ENCODE measurements at places on chromosomes 1 and 21.

GRCh38 chr1:96178053-96178452 is 543.5 kb upstream of the PTBP2 start:
- no peak for DNase-seq

GRCh38 chr1:229065613-229066012 is 205.3 kb upstream of the RAB4A start:
- no peak for DNase-seq

DNA sequence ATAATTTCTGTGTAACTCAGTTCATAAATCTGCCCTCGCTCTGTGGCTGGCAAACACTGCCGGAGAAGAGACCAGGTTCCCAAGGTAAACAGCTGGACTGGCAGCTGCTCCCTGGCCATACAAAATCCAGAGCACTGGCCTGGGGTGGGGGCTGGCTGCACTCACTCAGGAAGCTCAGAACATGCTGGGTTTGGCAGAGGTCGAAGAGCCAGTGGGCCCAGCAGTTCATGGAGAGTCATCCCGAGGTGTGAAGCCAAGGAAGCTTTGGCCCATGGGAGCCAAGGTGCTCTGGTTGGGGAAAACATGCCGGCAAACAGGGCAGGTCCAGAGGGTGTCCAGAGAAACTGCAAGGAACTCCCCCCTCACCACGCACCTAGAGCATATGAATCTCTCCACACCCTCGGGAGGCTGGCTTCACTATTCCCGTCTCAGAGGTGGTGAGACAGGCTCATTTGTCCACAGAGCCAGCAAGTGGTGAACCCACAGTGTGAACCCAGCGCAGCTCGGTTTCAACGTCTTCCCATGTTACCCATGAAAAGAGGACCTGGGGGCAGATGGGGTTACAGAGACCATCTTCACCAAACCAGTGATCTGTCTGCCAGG is 102.4 kb downstream of the DMRTB1 start:
- no peak for DNase-seq

- DNase-seq, result no peak
Measured at GRCh38 chr1:53822931-53823330, 15.2 kb downstream of the NDC1 start.

DNA sequence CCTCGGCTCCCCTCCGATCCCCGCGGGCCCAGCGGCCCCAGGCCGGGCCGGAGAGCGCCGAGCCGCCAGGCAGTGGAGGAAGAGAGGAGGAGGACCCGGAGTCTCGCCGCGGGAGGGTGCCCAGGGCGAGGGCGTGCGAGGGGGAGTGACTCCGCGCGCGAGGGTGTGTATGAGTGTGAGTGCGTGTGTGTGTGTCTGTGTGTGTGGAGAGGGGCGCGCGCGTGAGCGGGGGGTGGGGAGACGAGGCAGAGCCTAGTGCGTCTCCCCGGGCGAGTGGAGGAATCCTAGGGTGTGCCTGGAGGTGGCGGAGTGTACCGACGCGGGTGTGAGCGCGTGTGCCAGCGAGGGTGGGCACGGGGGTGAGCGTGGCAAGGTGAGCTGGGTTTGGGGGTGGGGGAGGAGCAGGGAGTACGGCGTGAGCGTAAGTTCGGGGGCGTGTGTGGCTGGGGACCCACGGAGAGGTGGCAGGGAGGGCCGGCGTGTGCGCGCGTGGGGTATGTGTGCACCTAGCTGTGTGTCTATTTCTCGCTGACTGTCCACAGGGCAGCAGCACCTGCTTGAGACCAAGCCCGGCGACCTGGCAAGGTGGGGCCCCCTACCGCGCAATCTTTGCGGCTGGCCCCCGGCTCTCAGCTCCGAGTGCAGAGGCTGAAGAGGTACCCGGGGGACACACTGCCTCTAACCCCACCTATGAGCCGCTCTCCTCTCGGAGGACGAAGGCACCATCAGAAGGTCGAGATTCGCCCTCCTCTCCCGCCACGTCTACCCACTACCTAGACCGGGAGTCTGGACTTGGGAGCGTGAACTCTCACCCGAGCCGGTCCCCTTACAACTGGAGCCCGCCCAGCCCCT is 784 bp upstream of the KCND3 start:
- peak; percentile 5 for DNase-seq

DNA sequence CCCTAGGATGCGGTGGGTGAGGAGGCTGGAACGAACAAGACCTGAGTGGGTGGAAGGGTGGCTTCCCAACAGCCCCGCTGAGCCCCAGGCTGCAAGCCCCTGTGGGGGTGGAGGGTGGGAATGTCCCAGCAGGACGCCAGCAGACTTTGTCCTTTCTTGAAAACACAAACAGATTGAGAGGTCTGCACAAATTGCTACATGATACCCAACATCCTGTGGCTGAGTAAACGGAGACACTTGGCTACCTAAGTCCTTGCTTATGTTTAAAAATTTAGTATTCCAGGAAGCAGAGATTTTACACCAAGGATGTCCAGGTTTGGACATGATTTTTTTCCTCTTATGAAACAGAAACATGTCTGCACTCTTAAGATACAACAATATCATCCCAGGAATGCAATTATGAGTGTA is 11.8 kb upstream of the F3 start:
- no peak for DNase-seq

- DNase-seq, result no peak
Measured at GRCh38 chr1:20385630-20386029, 95.0 kb downstream of the VWA5B1 start.

DNA sequence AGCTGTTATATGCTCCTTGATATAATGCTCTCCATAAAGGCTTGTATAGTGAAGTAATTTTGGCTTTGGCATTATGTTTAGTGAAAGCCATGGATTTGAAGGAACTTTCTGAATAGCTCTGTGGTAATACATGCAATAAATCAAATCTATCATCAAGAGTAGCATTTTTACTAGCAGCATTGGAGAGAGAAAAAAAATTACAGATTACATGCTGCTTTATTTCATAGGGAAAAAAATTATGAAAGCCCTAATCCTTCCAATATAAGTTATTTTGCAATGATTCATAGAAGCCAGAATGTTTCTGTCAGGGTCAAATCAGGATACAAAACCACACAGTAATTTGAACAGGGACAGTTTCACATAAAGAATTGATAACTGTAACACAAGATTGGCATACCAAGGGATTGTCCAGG is 250.0 kb downstream of the SPATA17 start:
- DNase-seq, result peak; percentile 88

DNA sequence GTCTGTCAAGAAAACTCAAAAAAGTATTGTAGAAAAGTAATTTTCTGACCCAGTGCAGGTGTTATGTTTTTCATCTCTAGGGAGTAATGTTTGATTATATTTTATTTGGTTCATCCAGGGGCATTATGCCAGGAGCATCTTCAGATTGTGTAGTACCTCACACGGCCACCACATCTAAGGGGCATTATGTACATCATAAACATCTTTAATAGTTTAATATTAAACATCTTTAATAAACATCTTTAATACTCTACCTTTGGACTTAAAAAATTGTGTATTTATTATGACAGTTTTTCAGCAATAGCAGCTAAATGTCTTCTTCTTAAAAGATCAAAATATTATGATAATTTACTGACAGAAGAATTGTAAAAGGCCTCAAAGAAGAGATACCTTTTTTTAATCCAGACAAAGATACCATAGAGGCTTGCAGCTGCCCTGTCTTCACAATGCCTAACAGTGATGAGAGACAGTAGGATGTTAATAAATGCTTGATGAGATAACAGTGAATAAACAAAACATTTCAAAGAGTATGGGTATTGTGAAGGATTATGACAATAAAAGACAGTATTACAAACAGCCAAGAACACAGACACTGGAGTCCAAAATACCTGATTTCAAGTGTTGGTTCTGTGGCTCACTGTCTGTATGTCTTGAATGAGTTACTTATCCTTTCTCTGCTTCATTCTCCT is 240.9 kb upstream of the ADGRL2 start:
- no peak for DNase-seq

GRCh38 chr21:43624339-43624738 is 34.9 kb downstream of the HSF2BP start:
- no peak for DNase-seq

GRCh38 chr21:39444421-39445180 is 977 bp downstream of the LCA5L start:
- peak; percentile 72 for DNase-seq

- no peak for DNase-seq
Measured at GRCh38 chr1:203082571-203083462, 3.0 kb downstream of the MYOG start.

- no peak for DNase-seq
Measured at GRCh38 chr1:23389837-23390321, 20.2 kb upstream of the ZNF436 start.

- DNase-seq, result no peak
Measured at GRCh38 chr1:27058966-27059669, 46.5 kb upstream of the TENT5B start.

DNA sequence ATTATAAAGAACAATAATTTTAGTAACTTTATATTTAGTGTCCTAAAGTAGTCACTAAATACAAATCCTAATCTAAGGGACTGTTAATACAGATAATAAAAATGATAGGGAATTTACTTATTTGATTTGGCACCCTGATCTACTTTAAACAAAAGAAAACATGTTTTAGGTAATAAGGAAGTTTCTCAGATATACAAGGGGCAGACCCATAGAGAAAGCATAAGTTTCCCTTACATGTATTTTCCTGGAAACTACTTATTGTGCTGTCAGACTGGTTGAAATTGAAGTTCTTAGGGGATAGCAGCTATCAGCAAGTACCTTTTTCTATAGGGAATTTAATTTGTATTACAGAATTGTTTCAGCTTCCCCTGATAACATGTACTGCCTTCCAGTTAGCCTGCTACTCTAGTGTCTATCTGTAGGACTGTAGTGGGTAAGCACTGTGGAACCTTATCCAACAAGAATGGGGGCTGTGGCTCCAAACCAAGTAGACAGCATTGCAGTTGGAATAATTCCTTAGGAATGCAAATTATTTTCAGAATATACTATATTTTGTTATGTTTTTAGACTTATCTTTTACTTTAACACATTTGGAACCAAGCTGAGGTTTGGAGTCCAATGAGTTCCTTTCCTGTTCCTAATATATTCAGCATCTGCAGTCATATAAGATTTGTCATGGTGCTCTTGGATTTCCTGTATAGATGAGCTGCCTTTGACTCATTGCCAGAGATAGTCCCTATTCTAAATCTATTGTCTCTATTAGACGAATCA is 14.7 kb downstream of the MSH4 start:
- peak; percentile 87 for DNase-seq

GRCh38 chr21:41593051-41593759 is 85.2 kb upstream of the TMPRSS2 start:
- DNase-seq, result no peak

GRCh38 chr1:161772397-161772796 is 6.3 kb downstream of the ATF6 start:
- no peak for DNase-seq

DNA sequence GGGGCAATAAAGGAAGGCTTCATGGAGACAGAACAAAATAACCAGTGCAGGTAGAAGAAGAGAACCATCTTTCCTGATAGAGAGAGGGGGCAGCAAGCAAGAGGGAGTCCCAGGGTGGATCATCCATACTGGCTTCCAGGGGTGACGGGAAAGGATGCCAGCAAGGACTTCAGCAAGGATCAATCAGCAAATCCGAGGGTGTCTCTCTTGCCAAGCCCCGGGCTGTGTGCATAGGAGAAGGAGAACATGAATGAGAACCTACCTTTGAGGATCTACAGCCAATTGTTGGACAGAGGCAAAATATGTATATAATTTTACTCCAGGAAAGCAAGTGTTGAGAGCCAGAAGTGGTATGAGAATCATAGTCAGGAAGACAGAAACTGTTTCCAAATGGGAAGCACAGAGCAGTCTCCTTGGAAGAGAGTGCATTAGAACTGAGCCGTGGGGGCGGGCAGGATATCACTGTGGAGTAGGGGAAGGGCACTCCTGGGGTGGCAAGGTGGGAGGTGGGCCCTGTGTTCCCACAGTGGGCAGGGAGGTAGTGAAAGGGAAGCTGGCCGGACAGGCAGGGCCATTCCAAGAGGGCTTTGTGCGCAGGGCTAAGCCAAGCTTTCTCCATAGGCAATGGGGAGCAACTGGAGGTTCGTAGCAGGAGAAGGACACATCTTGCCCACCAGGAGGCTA is 1.1 kb upstream of the S100A9 start:
- no peak for DNase-seq

- peak; percentile 100 for DNase-seq
Measured at GRCh38 chr1:55718758-55719671, 503.9 kb upstream of the USP24 start.

Measured in fibroblast of skin of right biceps (primary cell).